ENCODE measurements at places on chromosomes 16 and 17.
A peak's percentile ranks its signal among the peaks of the same experiment; 100 is the strongest.

DNA sequence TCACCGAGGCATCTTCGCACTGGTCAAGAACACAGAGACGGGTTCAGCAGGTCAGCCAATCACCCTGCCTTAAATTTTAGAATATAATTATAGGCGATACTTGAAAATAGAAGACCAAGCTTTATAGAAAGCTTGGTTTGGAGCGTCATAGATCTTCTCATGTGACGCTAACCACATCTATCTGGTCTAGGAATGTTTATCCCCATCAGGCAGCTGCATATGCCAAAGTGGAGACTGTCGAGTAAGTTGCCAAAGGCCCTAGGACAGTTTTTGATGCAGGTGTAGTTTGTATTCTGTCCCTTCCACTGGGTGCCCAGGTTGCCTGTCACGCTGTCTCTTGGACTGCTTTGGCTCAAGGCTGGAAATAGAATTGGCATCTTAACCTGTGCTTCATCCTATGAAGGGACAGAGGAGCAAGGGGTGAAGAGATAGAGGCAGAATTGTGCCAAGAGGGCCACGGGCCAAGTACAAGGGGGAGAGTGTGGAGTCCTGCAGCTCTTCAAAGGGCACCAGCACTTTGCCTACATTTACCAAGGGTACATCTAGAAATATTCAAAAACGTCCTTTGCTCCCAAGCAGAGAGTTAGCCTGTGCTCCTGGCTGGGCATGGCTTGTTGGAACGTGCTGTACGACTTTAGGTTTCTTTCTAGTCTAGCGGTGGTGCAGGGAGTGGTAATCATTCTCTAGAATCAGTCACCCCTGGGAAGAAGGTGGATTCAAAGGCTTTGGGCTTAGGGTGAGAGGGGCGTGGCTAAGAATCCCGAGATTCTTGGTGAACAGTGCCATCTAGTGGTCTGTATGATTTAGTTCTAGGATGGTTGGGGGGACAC lies 5.3 kb upstream of the WIPI1 start:
- peak; percentile 79 for DNase-seq

- DNase-seq, result peak; percentile 54
Measured at GRCh38 chr17:44844390-44844830, 3.3 kb upstream of the HIGD1B start.

DNA sequence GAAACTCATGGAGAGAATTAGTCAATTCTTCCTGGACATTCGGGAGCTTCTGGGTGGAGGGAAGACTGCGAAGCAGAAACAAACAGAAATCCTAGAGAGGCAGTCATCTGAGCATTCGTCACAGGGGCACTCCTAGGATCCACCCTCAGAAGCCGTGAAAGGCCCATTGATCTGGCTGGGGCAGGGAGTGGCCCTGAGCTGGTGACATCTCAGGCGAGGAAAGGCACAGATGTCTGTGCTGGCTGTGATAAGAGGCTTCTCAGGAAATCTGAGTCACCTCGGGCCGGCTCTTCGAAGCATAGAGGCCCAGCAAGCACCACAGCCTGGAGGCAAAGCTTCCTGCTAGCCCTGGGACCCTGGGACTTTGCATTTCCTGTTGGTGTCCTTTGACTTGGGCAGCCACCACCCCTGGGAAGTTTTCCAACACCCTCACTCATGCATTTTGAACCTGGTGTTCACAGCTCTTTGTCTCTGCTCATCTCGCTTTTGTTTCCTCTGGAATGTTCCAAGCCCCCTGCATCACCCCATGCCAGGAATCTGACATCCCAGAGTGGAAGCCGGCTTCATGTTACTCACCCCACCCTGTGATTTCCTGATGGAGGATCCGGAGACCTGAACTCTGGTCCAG lies 23.3 kb upstream of the CDRT4 start:
- peak; percentile 75 for DNase-seq

- peak; percentile 62 for DNase-seq
Measured at GRCh38 chr17:75738218-75738802, 17.1 kb downstream of the ITGB4 start.

DNA sequence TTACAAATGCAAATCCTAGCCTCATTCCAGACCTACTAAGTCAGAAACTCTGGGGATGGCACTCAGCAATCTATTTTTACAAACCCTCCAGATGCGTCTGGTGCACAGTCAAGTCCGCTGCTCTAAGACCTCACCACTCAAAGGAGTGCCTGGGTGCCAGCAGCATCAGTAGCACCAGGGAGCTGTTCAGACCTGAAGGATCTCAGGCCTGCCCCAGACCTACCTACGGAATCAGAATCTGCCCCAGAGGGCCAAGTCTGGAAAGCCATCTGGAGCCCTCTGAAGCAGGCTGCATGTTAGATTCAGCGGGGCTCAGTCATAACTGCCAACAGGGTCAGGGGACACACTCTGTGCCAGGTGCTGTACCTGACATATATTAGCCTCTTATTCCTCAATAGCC lies 17.6 kb downstream of the MEOX1 start:
- DNase-seq, result no peak

- no peak for DNase-seq
Measured at GRCh38 chr16:31527734-31528274, at the start of gene AHSP. AHSP (plus strand) TSS chr16:31527900; CDS start chr16:31528140, 240 bp downstream.

- peak; percentile 91 for DNase-seq
Measured at GRCh38 chr17:56598466-56598865, 5.0 kb downstream of the NOG start.

GRCh38 chr17:10633738-10634379 lies 23.2 kb downstream of the MYH3 start:
- no peak for DNase-seq

GRCh38 chr17:34125010-34125409 lies 130.1 kb upstream of the CCL2 start:
- DNase-seq, result no peak

DNA sequence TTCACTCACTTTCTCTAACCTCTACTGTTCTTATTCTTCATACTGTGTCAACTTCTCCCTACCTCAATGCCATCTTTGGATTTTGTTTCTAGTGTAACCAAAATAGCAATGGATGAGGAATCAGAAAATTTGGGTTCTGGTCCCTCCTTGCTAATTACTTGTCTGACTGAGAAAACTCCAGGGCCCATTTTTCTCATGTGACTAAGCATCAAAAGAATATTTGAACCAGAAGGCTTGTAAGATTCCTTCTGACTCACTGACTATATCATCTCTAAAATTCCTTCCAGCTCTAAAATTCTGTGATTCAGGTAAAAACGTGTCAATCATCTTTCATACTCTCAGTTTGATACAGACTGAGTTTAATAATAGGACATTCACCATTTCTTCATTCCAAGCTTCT lies 57.9 kb downstream of the BRIP1 start:
- peak; percentile 85 for DNase-seq

DNA sequence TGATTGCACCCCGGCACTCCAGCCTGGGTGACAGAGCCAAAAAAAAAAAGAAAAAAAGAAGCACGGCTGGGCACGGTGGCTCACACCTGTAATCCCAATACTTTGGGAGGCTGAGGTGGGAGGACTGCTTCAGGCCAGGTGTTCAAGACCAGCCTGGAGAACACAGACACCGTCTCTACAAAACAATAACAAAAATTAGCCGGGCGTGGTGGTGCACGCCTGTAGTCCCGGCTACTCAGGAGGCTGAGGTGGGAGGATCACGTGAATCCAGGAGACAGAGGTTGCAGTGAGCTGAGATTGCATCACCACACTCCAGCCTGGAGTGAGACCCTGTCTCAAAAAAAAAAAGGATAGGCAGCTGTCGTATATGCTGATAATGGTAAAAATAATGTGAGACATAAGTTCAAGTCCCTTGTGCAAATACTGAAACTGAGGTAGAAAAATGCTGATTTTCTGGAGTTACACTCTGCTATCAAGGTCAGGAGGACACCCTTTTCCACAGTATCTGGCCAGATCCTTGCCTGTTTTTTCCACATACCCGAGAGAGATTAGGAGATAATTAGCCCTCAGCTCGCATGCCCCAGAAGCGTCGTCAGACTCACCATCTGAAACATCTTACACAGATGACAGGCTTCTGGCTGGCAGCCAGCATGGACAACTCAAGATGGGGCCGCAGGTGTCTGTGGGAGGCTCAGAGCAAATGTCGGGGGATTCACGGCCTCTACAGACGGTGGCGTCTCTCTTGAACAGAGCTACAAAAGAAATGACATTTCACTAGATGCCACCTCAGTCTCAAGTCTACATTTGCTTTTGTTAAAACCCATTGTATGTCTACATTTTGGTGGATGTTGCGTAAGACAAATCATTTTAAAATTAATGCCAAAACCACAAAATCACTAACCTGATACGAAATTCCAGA lies 36.8 kb downstream of the WDR45B start:
- peak; percentile 71 for DNase-seq

GRCh38 chr17:38703742-38704605 lies 1.1 kb upstream of the MLLT6 start:
- DNase-seq, result no peak

All from fibroblast of skin of right biceps (primary cell).